ENCODE measurements at places on chromosomes 5 and 9. TPM values are rescaled to one million over a fixed set of nuclear protein-coding genes. Genes with fewer than 3 reads are reported as not detected.

Gene PAPPA
- total RNA-seq, result 9.6 TPM

Gene AGXT2
- not detected for total RNA-seq

Gene PJA2
- total RNA-seq, result 74.5 TPM

Gene ANGPTL2
- total RNA-seq, result 86.2 TPM

Gene HTR4
- total RNA-seq, result not detected

Gene PCDHB5
- total RNA-seq, result 6.5 TPM

Gene GLRA1
- total RNA-seq, result not detected

Gene PCDH1
- total RNA-seq, result 10.6 TPM

DNA sequence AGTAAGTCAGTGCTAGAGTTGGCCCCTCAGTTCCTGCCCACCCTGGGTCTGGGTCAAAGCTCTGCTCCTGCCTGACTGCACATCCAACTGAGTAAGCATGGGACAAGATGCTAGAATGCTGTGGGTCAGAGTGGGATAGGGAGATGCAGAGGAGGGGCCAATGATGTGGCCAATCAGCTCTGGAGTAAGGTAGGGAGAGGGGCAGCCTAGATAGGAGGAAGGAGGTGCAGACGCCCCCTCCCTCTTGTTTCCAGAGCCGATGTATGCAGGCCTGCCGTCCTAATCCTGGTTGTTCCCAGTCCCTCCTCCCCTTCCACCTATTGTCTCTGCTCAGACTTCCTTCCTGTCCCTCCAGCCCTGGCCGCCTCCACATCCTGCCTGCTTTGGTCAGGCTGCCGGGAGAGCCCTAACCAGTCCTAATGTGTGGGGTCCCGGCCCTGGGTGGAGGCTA, 1.3 kb downstream of the ARAP3 start:
- no peak for DNase-seq

DNA sequence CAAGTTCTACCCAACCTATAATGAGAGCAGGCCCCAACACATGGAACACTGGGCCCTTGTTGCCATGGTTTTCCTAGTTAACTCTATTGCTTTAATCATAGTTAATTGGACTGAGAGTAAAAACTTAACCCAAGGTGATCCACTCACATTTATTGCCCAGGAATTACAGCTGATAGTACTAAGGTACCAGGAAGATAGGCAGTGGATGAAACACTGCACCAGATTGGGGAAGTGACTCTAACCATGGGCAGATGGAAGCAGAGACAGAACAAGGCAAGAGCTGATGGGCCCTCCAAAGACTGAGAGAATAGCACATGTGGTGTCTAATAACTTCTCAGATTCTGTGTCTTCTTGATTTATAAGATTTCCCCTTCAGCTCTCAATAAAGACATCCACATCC, 145.7 kb upstream of the TRIM32 start:
- no peak for DNase-seq

GRCh38 chr5:143016777-143017516, 246.8 kb downstream of the ARHGAP26 start:
- DNase-seq, result no peak

- no peak for DNase-seq
These were observed 665.7 kb downstream of the DNAH5 start for GRCh38 chr5:13278811-13279210.

DNA sequence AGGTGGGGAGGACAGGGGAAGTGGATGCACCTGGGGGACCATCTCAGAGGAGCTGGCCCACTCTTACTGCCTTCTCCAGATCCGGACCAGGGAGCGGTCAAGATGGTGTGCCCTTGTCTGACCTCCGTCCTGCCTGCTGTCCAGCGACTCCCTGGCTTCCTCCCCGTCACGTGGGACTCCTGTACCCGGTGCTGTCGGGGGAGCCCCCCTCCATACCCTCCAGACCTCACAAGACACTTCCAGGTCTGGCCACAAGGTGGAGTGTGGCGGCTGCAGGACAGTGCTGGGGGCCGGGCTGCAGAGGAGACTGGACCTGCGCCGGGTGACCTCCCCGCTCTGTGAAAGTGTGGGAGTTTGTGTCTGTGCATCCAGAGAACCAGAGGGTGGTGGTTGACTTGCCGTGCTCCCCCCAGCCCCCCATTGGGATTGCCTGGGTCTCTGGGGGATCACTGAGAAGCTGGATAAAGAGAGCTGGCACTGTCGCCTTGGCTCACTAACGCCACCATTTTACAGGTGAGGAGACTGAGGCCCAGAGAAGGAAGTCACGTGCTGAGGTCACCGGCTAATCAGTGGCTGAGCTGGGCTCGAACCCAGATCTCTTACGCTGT, 1.9 kb upstream of the CRB2 start:
- peak; percentile 72 for DNase-seq

DNA sequence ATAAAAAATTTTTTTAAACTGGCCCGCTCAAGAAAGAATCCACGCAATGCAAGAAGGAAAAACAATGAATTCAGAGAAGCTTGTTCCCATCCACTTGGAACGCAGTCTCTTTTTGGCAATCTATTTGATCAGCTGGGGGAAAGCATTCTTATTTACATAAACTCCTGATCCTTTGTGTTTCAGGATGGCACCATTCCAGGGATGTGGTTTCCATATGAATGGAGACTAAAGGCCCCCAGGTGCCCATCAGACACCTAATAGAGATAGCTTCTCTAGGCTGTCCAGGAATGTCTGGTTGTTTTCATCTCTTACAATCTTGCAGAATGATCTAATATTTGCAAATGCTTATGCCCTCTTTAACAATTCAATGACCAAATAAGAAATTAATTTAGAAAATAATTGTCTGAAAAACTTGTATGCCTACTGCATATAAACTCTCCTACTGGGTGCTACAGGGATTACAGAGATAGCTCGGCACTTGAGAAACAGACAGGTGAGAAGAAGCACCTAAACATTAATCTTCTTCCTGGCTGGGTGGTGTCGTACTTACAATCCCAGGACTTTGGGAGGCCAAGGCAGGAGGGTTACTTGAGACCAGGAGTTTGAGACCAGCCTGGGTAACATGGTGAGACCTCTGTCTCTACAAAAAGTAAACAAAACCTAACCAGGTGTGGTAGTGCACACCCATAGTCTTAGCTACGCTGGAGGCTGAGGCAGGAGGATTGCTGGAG, 3.0 kb upstream of the RASGRF2 start:
- DNase-seq, result no peak

DNA sequence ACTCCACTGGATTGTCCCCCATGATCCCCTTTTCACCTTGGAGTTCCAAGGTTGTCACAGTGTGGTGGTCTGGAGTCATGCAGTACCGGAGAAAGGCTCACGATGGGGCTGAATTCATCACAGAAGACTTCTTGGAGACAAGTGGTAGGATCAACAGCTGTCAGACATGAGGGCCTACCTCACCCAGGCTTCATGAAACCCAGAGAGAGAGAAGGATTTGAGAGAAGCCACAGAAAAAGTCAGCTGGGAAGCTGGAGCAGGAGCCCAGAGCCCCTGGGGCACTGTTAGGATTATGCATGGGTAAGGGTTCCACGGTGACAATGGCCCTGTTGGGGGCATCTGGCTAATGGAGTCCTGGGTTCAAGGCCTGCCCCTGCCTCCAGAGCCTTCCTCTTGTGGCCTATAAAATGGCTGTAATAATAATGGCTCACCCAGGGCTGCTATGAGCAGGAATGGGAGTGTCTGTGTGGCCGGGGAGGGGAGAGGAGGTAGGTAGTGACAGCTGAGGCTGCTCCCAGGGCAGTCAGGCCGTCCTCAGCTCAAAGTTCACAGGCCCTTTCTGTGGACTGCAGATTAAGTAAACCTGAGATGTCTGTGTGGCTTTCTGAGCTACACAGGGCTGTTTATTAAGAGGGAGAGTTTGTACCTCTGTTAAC, 910 bp downstream of the TRIM14 start:
- DNase-seq, result no peak

DNA sequence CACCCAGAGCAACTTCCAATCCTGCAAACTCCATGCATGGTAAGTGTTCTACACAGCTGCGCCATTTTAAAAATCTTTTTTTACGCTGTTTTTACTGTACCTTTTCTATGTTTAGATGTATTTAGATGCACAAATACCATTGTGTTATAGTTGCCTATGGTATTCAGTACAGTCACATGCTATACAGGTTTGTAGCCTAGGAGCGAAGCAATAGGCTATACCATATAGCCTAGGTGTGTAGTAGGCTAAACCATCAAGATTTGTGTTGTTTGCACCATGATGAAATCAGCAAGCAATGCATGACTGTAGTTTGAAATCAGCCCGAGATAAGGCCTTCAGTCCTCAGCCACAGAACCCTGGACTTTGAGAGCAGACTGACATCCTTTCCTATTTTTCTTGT, 101.2 kb downstream of the LIX1 start:
- DNase-seq, result no peak

DNA sequence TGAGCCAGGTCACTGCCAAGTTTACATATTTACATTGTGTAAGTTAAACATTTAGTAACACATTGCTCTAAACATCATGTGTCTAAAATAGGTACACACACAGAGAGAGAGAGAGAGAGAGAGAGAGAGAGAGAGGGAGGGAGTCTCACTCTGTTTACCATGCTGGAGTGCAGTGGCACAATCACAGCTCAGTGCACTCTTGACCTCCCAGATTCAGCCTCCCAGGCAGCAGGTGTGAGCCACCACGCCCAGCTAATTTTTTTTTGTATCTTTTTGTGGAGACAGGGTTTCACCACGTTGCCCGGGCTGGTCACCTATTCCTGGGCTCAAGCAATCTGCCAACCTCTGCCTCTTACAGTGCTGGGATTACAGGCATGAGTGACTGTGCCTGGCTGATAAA, 1045.3 kb downstream of the TLE1 start:
- DNase-seq, result no peak

- no peak for DNase-seq
These were observed 11.7 kb downstream of the OGN start for GRCh38 chr9:92392690-92393089.

DNA sequence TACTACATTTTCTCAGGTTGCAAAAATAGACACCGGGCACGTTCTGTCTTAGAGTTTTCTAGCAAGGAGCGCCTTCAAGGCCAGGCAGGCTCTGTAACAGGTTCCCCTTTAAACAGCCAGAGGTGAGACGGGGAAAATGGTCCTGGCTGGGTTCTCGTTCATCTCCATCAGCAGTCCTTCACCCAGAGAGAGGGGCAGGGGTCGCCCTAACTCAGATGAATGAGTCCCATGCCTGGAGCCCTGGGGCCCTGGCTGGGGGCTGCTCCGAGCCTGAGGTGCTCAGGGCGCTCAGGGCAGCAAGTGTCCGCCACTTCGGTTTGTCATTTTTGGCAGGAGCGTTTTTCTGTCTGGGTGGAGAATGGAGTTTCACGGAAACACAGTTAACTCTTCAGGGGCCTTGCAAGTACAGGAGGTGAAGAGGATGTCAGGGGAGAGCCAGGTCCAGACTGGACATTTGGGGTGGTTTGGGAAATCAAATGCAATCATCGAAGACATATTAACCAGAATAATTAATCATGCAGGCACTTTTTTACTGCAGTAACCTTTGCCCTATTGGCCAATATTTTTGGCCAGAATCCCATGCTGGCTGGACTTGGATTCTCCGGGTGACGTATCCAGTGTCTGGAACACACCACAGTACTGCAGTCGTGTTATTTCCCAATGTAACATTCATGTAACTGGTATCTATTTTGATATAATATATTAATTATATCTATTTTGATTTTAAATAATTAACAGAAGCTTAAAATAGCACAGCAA, 2.9 kb downstream of the NTNG2 start:
- DNase-seq, result no peak

- DNase-seq, result no peak
These were observed 206.5 kb downstream of the AUH start for GRCh38 chr9:91155181-91155580.

DNA sequence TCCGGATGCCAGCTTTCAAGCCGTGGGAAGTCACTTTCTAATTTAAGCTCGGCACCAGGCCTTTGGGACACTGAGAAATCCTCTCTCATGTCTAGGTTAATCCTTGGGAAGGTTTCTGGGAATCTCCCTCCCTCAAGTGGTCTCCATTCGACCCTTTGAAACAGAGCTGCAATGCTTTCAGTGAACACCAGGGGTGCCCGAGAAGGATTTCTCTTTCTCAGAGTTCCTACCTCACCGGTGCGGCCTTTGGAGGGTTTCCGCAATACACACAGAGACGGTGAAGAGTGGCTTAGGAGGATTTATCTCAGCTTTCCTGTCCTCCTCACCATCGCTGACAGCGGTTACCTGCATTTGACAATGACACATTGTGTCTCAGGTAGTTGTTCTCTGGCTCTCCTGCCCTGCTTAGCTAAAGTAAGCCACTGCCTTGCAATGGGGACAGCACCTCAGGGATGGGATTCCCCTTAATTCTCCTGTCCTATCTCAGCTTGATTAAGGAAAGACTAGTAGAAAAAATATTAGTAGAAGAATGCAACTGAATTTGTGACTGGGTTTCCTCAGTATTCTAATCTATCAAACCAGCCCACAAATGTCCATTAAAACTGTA, 180.6 kb downstream of the GABRG2 start:
- no peak for DNase-seq

GRCh38 chr5:138233280-138233679, 20.2 kb upstream of the CDC23 start:
- no peak for DNase-seq

DNA sequence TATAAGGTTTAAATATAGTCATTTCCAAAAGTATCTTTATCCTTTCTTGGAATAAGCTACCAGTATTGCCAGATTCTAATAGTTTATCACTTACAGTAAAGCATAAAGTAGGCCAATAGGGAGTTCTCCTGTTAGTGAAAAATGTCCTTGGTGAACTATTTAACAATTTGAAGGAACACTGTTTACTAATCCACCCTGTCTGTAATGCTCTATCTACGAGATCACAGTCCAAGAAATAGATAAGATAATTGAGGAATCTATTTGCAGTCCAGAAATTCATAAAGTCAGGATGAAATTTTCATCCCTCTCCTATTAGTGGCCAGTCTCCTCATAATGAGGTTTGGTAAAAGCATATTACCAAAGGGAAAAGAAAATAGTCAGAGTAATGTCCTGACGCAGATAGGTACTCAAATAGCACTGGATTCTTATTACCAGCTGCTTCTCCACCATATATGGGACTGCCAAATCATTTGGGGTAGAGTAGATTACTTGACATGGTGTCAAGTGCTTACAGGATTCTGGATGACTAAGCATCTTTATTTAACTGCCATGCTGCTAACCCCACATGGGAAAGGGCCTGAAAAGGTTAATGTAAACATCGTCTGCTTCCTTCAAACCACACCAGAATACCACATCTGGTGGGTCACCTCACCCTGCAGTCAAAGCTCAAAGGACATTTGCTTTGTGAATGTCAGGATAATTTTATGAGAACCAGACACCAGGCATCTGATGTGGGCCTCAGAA, 808.1 kb downstream of the EFNA5 start:
- no peak for DNase-seq

GRCh38 chr5:43140286-43140685, 19.6 kb downstream of the ZNF131 start:
- DNase-seq, result no peak

Measured in omental fat pad (tissue), 4 donors.